ENCODE measurements at places on chromosomes 2 and 18. TPM values are rescaled to one million over a fixed set of nuclear protein-coding genes. Genes with fewer than 3 reads are reported as not detected.

Gene ZNF804A
- total RNA-seq = not detected

Gene REG3A
- not detected for total RNA-seq

Gene TRAF3IP1
- 9.3 TPM for total RNA-seq

GRCh38 chr2:198706476-198707082, 751.2 kb downstream of the SATB2 start:
- no peaks in the 10 kb centered on the region for H3K4me1 ChIP-seq
- no peak for DNase-seq
- H3K27me3 ChIP-seq = no peaks in the 10 kb centered on the region
- H3K4me3 ChIP-seq = no peak overlapping the region
- no peak overlapping the region for H3K27ac ChIP-seq

- no peak for DNase-seq
- no peak overlapping the region for H3K27ac ChIP-seq
- H3K4me1 ChIP-seq = peaks cover 2% of the 10 kb centered on the region
- H3K36me3 ChIP-seq = no peaks in the 10 kb centered on the region
- peaks cover 2% of the 10 kb centered on the region for H3K27me3 ChIP-seq
- H3K4me3 ChIP-seq = no peak overlapping the region
Measured at GRCh38 chr2:85925216-85925671, 36.5 kb upstream of the ST3GAL5 start.

- no peak overlapping the region for H3K27ac ChIP-seq
- peaks cover 4% of the 10 kb centered on the region for H3K4me1 ChIP-seq
- H3K4me3 ChIP-seq = no peak overlapping the region
- no peaks in the 10 kb centered on the region for H3K27me3 ChIP-seq
- no peaks in the 10 kb centered on the region for H3K36me3 ChIP-seq
- peak; percentile 56 for DNase-seq
Measured at GRCh38 chr18:74896390-74896991, 298.8 kb downstream of the ZNF407 start.

GRCh38 chr18:50038448-50038847, 156.5 kb downstream of the MYO5B start:
- no peak overlapping the region for H3K4me3 ChIP-seq
- peaks cover 10% of the 10 kb centered on the region for H3K27me3 ChIP-seq
- H3K27ac ChIP-seq = no peak overlapping the region
- H3K4me1 ChIP-seq = no peaks in the 10 kb centered on the region
- DNase-seq = no peak
